Activated CD8-positive, alpha-beta memory T cell treated with anti-CD3 and anti-CD28 coated beads, Interleukin-2, amount 10 ng/mL, durations not matched to agents 7 days and 5 days (primary cell): ENCODE measurements at places on chromosomes 11 and 22.

DNA sequence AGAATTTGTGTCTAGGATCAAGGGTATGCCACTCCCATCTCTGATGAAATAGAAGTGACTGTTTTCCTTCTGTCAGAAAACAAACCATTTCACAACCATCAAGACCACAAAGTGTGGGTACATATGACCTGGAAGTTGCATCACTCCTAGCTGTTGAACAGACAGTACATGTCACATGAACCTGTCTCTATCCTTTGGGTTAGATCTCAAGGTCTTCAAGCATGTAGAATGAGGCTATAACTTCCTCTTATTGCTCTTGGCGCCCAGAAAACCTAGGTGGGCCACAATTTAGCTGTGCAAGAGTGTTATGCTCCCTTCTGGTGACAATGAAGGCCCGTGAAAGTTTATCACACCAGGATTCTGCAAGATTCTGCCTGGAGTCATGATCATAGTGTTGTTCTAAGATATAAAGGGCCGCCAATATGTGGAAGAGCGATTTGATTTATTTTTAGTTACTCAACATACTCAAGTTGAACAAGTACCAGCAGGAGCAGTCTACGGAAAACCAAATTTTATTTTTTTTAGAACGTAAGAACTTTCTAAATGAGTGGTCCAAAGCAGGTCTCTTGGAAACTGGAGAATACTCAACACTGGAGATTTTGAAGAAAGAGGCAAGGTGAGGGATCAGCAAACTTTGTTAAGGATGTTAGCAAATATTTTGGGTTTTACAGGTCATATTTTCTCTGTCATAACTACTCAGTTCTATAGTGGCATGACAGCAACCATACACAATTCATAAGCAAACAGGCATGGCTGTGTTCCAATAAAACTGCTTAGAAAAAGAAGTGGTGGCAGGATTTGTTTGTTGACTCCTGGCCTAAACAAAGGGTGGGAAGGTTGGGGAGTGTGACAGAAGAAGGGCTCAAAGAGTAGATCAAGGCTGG, 101.8 kb downstream of the USP35 start:
- peaks cover 52% of the 10 kb centered on the region for H3K4me1 ChIP-seq
- H3K4me3 ChIP-seq: no peak overlapping the region
- DNase-seq: peak; percentile 71
- peak overlapping the region; percentile 88 for H3K27ac ChIP-seq
- H3K27me3 ChIP-seq: no peaks in the 10 kb centered on the region

GRCh38 chr11:69245491-69246345, 48.2 kb upstream of the MYEOV start:
- no peaks in the 10 kb centered on the region for H3K36me3 ChIP-seq
- DNase-seq: no peak
- H3K4me3 ChIP-seq: no peak overlapping the region
- peaks cover 9% of the 10 kb centered on the region for H3K4me1 ChIP-seq
- no peak overlapping the region for H3K27ac ChIP-seq

GRCh38 chr22:48054596-48054995, 1292.1 kb downstream of the TBC1D22A start:
- DNase-seq: no peak
- no peaks in the 10 kb centered on the region for H3K4me1 ChIP-seq
- H3K36me3 ChIP-seq: no peaks in the 10 kb centered on the region
- no peak overlapping the region for H3K4me3 ChIP-seq
- no peak overlapping the region for H3K27ac ChIP-seq

DNA sequence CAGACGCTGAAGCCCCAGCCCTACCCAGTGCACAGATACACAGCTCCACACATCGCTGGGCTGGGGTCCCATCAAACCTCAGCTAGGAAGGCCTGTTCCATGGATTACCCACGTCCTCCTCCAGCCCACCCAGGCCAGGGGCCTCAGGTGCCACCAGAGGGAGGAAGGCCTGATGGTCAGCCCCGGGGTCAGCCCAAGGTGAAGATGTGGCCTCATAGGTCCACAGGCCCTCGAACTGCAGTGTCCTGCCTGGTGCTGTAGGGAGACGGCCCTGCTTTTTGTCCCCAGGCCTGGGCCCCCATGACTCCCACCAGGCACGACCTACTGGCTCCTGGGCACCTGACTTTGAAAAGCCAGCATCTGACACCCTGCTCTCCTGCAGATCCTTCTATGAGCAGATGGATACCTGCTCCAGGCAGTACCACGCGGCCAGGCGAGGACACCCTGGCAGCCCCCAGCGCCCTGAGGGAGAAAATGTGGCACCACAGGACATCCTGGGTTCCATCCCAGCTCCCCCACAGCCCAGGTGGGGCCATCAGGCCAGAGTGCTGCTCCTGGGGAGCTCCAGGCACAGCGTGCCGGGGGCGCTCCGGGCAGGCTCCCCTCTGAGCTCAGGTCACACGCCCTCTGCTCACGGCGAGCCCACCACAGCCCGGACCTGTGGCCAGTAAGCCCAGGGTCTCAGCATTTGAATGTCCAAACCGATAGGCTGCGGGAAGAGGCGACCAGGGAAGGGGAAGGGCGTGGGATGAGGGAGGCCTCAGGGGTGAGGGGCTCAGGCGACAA, 15.8 kb upstream of the MOB2 start:
- H3K27me3 ChIP-seq: no peaks in the 10 kb centered on the region
- no peak for DNase-seq
- no peak overlapping the region for H3K4me3 ChIP-seq

GRCh38 chr11:123760894-123761293, 6.6 kb upstream of the OR6X1 start:
- no peak overlapping the region for H3K27ac ChIP-seq
- peaks cover 10% of the 10 kb centered on the region for H3K36me3 ChIP-seq
- peaks cover 14% of the 10 kb centered on the region for H3K4me1 ChIP-seq
- no peak for DNase-seq
- no peak overlapping the region for H3K4me3 ChIP-seq

DNA sequence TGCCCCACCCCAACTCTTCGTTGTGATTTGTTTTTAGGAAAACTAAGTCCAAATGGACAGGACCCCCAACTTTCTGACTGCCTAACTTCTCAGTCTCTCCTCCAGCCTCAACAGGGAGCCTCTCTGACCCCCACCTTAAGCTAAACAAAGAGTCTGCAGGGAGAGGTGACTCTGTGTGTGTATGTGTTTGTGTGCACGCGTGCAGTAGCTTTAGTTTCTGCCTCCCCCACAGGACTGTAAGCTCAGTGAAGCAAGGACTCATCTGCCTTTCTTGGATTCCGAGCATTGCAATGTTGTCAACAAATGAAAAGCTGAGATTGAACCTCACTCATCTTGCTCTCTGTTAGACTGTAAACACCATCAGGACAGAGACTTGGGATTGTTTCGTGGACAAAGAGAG, 7.9 kb downstream of the SNAP29 start:
- peaks cover 24% of the 10 kb centered on the region for H3K4me1 ChIP-seq
- no peaks in the 10 kb centered on the region for H3K27me3 ChIP-seq

- no peak overlapping the region for H3K27ac ChIP-seq
- peak; percentile 21 for DNase-seq
- H3K36me3 ChIP-seq: peaks cover 8% of the 10 kb centered on the region
- peaks cover 12% of the 10 kb centered on the region for H3K4me1 ChIP-seq
- no peaks in the 10 kb centered on the region for H3K27me3 ChIP-seq
- no peak overlapping the region for H3K4me3 ChIP-seq
Observed at GRCh38 chr22:44211256-44211945, 30.7 kb downstream of the PARVG start.

- H3K36me3 ChIP-seq: no peaks in the 10 kb centered on the region
- H3K4me3 ChIP-seq: no peak overlapping the region
Observed at GRCh38 chr11:13028322-13028721, 19.2 kb downstream of the RASSF10 start.

GRCh38 chr11:124470561-124471227, 25.2 kb upstream of the OR8B8 start:
- no peaks in the 10 kb centered on the region for H3K36me3 ChIP-seq
- H3K4me1 ChIP-seq: no peaks in the 10 kb centered on the region
- no peak for DNase-seq
- H3K27me3 ChIP-seq: peaks cover 4% of the 10 kb centered on the region

DNA sequence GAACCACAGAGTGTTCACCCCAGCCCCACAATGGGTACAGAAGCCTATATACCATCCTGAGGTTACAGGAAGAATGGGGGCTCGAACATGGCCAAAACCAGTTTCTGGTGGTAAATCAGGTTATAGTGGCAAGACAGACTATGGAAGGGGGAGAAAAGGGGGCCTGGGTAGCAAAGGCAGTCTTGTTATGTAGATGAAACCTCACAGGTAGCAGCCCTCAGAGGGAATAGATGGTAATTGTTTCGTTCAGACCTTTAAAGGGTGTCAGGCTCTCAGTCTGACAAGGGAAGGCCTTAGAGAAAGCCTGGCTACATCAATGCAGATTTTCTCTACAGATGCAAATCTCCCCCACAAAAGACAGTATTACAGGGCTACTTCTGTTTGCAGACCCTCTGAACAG, 3.4 kb downstream of the CAPN1 start:
- no peak overlapping the region for H3K4me3 ChIP-seq
- no peaks in the 10 kb centered on the region for H3K27me3 ChIP-seq
- no peak overlapping the region for H3K27ac ChIP-seq
- H3K36me3 ChIP-seq: peaks cover 17% of the 10 kb centered on the region

GRCh38 chr11:85902353-85902752, 47.2 kb downstream of the CCDC83 start:
- no peaks in the 10 kb centered on the region for H3K4me1 ChIP-seq
- H3K36me3 ChIP-seq: no peaks in the 10 kb centered on the region

DNA sequence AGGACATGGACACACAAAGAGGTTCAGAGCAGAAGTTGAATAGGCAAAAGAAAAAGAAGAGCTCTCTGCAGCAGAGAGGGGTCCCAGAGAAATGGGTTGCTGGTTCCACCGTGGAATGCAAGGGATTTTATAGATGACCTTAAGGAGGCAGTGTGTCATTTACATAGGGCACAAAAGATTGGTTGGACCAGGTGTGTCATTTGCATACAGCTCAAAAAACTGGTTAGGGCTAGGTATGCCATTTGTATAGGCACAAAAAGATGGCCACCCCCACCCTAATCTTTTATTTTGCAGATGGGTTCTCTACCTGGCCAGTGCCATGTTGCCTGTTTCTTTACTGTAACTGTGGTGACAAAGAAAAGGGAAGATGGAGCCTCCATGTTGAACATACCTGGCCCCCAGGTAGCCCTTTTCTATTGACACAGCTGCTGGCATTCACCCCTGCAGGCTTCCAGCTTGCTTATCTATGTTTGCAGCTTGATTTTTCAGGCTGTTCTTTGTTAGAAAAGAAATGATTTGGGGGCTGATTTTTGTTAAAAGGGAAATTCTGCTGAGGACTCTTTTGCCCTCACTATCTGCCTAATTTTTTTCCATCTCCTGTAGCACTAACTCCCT, 3.1 kb upstream of the CAVIN3 start:
- peaks cover 2% of the 10 kb centered on the region for H3K36me3 ChIP-seq
- H3K27ac ChIP-seq: no peak overlapping the region
- DNase-seq: no peak
- H3K4me1 ChIP-seq: peaks cover 29% of the 10 kb centered on the region
- peaks cover 20% of the 10 kb centered on the region for H3K27me3 ChIP-seq

GRCh38 chr22:41656556-41656955, 32.1 kb downstream of the SNU13 start:
- no peak for DNase-seq
- peaks cover 51% of the 10 kb centered on the region for H3K36me3 ChIP-seq
- H3K27ac ChIP-seq: no peak overlapping the region
- no peaks in the 10 kb centered on the region for H3K27me3 ChIP-seq

DNA sequence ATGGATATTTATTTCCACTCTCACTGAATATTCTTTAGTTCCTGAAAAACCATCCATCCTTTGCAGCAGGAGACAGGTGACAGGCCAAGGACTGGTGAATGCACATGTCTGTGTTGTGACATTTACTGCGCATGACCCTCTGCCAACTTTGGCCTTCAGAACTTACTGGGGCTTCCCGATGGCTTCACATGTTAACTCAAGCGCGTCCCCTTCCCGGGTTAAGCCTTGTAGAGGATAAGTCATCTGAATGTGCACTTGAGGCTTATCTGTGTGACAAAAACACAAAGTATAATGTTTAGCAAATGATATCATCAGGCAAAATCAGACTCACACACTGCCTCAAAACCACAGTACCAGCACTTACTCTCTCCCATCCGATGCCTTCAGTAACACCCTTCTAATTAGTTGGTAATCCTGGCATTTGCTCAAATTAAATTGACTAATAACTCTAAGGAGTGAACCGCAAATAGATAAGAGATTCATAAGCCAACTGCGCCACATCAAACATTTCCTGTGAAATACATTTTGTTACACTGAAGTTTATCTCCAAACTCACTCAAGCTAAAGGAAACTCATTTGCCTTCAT, 286.4 kb downstream of the CADM1 start:
- H3K36me3 ChIP-seq: peaks cover 17% of the 10 kb centered on the region
- DNase-seq: no peak
- no peak overlapping the region for H3K4me3 ChIP-seq
- H3K4me1 ChIP-seq: peaks cover 47% of the 10 kb centered on the region

- H3K27ac ChIP-seq: peak overlapping the region; percentile 97
- H3K4me3 ChIP-seq: peak overlapping the region; percentile 57
- peaks cover 85% of the 10 kb centered on the region for H3K36me3 ChIP-seq
- H3K27me3 ChIP-seq: no peaks in the 10 kb centered on the region
- DNase-seq: peak; percentile 97
- H3K4me1 ChIP-seq: peaks cover 90% of the 10 kb centered on the region
Observed at GRCh38 chr22:37229805-37230672, 14.0 kb downstream of the RAC2 start.

GRCh38 chr11:1472180-1473005, 14.2 kb downstream of the MOB2 start:
- no peaks in the 10 kb centered on the region for H3K4me1 ChIP-seq
- H3K4me3 ChIP-seq: no peak overlapping the region
- H3K27ac ChIP-seq: no peak overlapping the region

GRCh38 chr11:128593281-128593680, 5.9 kb upstream of the ETS1 start:
- H3K36me3 ChIP-seq: peaks cover 3% of the 10 kb centered on the region
- DNase-seq: no peak
- peaks cover 10% of the 10 kb centered on the region for H3K27me3 ChIP-seq
- no peaks in the 10 kb centered on the region for H3K4me1 ChIP-seq

DNA sequence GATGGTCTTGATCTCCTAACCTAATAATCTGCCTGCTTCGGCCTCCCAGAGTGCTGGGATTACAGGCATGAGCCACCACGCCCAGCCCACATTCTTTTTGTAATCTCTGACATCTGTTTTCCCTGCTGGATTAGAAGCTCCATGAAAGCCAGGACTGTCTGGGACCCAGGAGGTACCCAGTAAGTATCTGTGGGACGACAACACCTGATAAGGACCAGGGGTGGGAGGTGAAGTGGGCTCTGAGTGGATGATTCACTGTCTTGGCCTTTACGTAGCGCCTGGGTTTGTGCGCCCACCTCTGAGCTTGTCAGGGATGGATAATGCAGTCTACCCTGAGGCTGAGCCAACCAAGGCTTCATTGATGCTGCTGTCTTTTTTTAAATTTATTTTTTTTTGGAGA, 118.8 kb downstream of the ABTB2 start:
- H3K27me3 ChIP-seq: peaks cover 25% of the 10 kb centered on the region
- DNase-seq: no peak
- no peak overlapping the region for H3K4me3 ChIP-seq
- H3K4me1 ChIP-seq: peaks cover 67% of the 10 kb centered on the region
- H3K27ac ChIP-seq: no peak overlapping the region

GRCh38 chr11:88017666-88018065, 157.6 kb downstream of the RAB38 start:
- H3K27me3 ChIP-seq: peaks cover 12% of the 10 kb centered on the region
- no peaks in the 10 kb centered on the region for H3K4me1 ChIP-seq
- H3K36me3 ChIP-seq: no peaks in the 10 kb centered on the region
- DNase-seq: no peak
- no peak overlapping the region for H3K27ac ChIP-seq
